ENCODE measurements at places on chromosomes 5 and 9.

DNA sequence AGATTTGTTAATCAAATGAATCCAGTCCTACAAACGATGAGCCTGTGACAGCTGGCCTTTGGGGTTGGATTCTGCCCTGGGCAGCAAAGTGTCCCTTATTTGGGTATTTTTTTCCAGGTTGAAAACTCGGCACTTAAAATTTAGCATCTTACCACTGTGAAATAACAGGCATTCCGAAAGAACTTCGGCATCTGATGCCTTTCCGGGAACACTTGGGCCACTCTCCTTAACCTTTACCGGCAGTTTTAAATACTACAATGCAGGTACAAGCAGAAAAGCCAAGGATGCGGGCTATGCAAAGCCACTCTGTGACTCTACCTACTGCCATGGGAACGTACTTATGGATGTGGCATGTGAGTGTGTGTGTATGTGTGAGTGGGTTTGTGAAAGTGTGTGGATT is 1.0 kb upstream of the RASGRF2 start:
- DNase-seq = no peak

DNA sequence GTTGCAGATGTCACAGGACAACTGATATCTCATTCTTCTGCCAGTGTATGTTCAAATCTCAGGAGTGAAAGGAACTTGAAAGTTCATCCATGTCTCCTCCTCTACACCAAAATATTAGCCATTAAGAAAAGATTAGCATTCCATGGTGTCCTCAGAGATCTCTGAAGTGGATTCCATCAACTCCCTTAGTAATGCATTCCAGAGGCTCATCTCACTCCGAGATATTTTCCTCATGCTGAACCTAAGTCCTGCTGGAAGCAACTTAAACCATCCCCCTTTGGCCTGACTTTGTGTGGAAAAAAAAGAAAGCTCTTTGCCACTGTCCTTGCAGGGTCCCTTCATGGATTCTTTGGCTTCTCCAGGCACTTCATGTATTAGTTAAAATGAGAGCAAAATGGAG is 155.7 kb upstream of the ZNF462 start:
- DNase-seq = no peak

GRCh38 chr9:115198001-115198400 is 80.0 kb upstream of the TNC start:
- DNase-seq = no peak

- DNase-seq = no peak
These were observed 286.1 kb downstream of the ANXA1 start for GRCh38 chr9:73437758-73438157.
